Thymus (tissue), 14 donors: ENCODE measurements at places on chromosomes 7 and 10. TPM values are rescaled to one million over a fixed set of nuclear protein-coding genes. Genes with fewer than 3 reads are reported as not detected.
A peak's percentile ranks its signal among the peaks of the same experiment; 100 is the strongest.

- no peaks in the 10 kb centered on the region for H3K36me3 ChIP-seq
- no peak overlapping the region for H3K4me3 ChIP-seq
- H3K27me3 ChIP-seq, result no peaks in the 10 kb centered on the region
- no peak overlapping the region for H3K27ac ChIP-seq
Measured at GRCh38 chr7:148398844-148399365, 191.7 kb upstream of the C7orf33 start.

GRCh38 chr7:97145068-97145467 is 27.6 kb downstream of the SDHAF3 start:
- no peaks in the 10 kb centered on the region for H3K36me3 ChIP-seq
- no peaks in the 10 kb centered on the region for H3K27me3 ChIP-seq
- peak; percentile 9 for DNase-seq
- H3K27ac ChIP-seq, result no peak overlapping the region
- no peaks in the 10 kb centered on the region for H3K4me1 ChIP-seq

DNA sequence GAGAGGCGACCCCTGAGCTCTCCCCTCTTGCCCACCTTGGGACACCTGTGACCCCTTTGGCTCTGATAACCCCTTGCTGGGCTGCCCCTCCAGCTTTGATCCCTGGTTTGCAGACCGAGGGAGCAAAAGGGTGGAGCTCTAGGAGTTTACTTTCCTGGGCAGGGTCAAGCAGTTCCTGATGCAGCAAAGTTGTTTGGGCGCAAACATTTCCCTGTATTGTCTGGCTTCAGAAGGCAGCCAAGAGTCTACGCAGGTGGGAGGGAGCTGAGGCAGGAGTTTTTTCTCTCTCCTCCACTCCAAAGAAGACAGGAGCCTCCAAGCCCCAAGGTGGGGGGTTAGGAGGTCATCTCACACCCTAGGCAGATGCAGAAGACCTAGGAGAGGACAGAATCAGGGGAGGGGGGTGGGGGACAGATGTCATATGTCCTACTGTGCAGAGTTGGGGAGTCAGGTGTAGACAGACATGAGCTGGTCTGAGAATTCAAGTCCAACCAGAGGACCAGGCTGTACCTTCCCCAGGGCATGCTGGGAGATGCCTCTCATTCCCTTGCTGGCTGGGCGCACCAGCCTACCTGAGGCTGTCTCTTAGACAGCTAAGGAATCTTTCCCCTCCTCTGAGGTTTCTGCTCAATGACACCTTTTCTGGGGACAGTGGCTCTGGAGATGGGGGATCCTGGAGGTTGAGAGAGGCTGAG is 20.5 kb downstream of the TMEM270 start:
- H3K36me3 ChIP-seq, result no peaks in the 10 kb centered on the region
- H3K27me3 ChIP-seq, result no peaks in the 10 kb centered on the region
- H3K4me3 ChIP-seq, result no peak overlapping the region
- no peak overlapping the region for H3K27ac ChIP-seq
- no peak for DNase-seq

DNA sequence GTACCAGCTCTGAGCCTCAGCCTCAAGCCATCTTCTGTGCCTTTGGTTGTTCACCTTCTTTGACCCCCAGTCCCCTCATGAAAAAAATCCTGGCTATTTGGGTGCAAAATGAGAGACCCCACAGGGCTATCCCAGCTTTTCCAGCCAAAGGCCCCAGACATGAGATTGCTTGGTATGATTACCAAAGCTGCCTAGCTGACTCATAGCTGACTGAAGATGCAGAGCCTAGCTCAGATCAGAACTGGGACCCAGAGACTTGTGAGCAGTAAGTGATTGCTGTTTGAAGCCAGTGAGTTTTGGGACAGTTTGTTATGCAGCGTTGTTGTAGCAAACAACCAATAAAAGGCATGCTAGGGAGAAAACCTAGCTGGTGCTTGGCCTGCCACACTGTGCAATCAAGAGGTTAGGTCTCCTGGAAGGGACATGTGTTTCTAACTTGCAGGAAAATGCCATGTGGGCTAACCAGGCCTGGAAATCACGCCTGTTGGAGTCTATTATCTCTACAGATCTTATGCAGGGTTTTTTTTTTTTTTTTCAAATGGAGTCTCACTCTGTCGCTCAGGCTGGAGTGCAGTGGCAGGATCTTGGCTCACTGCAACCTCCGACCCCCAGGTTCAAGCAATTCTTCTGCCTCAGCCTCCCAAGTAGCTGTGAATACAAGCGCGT is 48.0 kb upstream of the DAGLB start:
- H3K27ac ChIP-seq, result no peak overlapping the region
- DNase-seq, result no peak
- H3K27me3 ChIP-seq, result no peaks in the 10 kb centered on the region
- no peak overlapping the region for H3K4me3 ChIP-seq

DNA sequence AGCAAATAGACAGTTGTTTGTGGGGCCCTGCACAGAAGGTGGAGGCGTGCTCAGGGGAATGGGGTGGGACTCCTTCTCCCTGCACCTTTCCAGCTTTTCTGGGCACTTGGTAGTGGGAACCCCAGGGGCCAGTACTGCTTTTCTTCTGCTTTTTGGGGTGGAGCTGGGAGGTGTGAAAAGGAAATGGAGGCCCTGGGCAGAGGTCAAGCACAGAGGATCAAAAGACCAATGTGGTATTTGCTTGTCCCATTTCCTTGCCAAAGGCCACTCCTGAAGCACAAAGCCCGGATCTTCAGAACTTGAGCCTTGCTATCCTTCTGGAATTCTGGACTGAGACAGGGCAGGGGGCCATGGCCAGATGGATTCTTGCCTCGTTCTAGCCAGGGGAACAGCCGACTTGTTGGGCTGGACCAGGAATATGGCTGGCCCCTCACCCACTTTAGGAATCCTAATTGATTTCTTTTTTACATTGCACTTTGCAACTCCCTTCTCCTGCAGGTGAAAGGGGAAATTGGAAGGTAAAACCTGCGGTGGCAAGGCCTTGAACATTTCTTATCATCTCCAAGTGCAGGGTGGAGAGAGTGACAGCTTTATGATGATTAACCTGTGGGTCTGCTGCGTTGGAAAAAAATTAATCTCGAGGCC is 26.5 kb downstream of the ADRA2A start:
- no peaks in the 10 kb centered on the region for H3K27me3 ChIP-seq
- no peak for DNase-seq
- no peaks in the 10 kb centered on the region for H3K4me1 ChIP-seq
- no peak overlapping the region for H3K27ac ChIP-seq
- H3K36me3 ChIP-seq, result no peaks in the 10 kb centered on the region
- H3K4me3 ChIP-seq, result no peak overlapping the region

DNA sequence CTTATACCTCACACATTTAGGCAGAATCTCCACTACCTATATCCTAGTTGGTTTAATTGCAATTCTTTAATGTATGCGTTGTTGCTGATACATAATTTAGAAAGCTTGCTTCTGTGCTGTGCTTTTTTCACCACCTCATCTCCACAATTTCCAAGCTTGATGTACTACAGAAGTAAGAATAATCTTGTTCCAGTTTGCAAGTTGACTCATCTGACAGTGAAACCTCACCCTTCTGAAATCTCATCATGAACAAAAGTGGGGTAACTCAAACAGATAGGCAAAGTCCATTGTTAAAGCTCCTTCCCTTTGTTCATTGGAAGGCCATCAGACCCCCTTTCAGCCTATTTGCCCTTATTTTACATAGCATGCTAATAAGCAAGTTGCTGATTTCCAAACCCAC is 13.6 kb downstream of the EIF4EBP2 start:
- DNase-seq, result no peak
- H3K27me3 ChIP-seq, result no peaks in the 10 kb centered on the region
- H3K4me3 ChIP-seq, result no peak overlapping the region
- H3K4me1 ChIP-seq, result no peaks in the 10 kb centered on the region
- peaks cover 30% of the 10 kb centered on the region for H3K36me3 ChIP-seq

- H3K27me3 ChIP-seq, result no peaks in the 10 kb centered on the region
- no peaks in the 10 kb centered on the region for H3K4me1 ChIP-seq
- no peak overlapping the region for H3K4me3 ChIP-seq
- no peak overlapping the region for H3K27ac ChIP-seq
- DNase-seq, result no peak
Measured at GRCh38 chr10:3248526-3249306, 76.1 kb upstream of the PITRM1 start.

- no peaks in the 10 kb centered on the region for H3K27me3 ChIP-seq
- no peak overlapping the region for H3K4me3 ChIP-seq
- H3K36me3 ChIP-seq, result no peaks in the 10 kb centered on the region
- H3K4me1 ChIP-seq, result no peaks in the 10 kb centered on the region
Measured at GRCh38 chr7:115674467-115675024, 356.0 kb downstream of the TFEC start.

- DNase-seq, result no peak
- no peak overlapping the region for H3K4me3 ChIP-seq
- no peaks in the 10 kb centered on the region for H3K27me3 ChIP-seq
- no peak overlapping the region for H3K27ac ChIP-seq
Measured at GRCh38 chr7:19268737-19269136, 123.5 kb upstream of the FERD3L start.

DNA sequence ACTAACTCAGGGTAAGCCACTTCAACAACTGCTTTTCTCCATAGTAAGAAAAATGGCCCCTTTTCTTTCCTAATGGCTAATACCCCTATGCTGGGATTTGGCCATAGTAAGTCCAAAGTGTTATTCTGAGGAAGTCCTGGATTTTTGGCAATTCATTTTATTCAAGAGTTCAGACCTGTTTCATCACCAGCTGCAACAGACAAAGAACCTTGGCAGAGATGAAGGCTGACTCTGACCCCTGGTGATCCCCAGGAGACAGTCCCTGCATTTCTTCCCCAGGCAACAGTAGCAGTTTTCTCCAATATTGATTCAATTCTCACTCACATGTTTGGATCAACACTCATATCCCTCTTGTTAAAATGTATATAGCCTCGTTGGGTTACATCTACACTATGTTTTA is 145.2 kb downstream of the RNF133 start:
- H3K27ac ChIP-seq, result no peak overlapping the region
- no peaks in the 10 kb centered on the region for H3K27me3 ChIP-seq
- H3K36me3 ChIP-seq, result no peaks in the 10 kb centered on the region
- no peak overlapping the region for H3K4me3 ChIP-seq

DNA sequence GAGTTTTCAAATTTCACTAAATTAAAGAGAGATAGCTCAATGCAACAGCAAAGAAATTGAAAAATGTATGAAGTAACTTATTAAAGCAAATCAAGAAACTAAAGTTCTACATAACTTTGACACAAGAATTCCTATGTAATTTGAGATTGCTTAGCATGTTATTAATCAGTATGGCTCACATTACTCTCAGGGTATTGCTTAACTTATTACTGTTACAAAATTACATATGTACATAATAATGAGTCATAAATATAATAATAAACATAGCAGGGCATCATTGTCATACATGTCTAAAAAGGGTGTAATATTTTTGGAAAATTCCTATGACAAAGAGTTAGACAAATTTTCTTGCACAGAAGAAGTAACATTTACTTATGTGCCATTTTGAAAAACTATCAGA is 75.0 kb downstream of the ZWINT start:
- no peaks in the 10 kb centered on the region for H3K4me1 ChIP-seq
- H3K27ac ChIP-seq, result no peak overlapping the region
- no peak overlapping the region for H3K4me3 ChIP-seq
- no peaks in the 10 kb centered on the region for H3K36me3 ChIP-seq
- DNase-seq, result no peak

DNA sequence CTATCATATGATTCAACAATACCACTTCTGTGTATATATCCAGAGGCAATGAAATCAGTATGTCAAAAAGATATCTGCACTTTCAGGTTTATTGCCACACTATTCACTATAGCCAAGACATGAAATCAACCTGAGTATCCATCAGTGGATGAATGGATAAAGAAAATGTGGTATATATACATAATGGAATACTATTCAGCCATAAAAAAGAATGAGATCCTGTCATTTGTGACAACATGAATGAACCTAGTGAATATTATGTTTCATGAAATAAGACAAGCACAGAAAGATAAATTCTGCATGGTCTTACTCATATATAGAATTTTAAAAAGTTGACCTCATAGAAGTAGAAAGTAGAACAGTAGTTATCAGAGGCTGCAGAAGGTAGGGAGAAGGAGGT is 281.1 kb downstream of the BAMBI start:
- H3K27ac ChIP-seq, result no peak overlapping the region
- H3K36me3 ChIP-seq, result no peaks in the 10 kb centered on the region
- H3K27me3 ChIP-seq, result no peaks in the 10 kb centered on the region
- no peak for DNase-seq
- H3K4me3 ChIP-seq, result no peak overlapping the region
- H3K4me1 ChIP-seq, result no peaks in the 10 kb centered on the region

DNA sequence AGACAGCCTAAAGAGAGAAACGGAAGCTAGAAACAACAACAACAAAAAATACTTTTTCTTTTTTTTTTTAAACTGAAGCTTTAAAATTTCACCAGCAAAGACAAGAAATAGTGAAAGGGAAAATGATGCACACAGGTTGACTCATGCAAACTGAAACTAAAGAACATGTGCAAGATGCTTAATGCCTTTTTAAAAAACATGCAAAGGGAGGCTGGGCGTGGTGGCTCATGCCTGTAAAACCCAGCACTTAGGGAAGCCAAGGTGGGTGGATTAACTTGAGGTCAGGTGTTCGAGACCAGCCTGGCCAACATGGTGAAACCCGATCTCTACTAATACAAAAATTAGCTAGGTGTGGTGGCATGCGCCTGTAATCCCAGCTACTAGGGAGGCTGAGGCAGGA is 15.1 kb upstream of the CUBN start:
- H3K36me3 ChIP-seq, result no peaks in the 10 kb centered on the region
- no peak overlapping the region for H3K4me3 ChIP-seq
- H3K27me3 ChIP-seq, result no peaks in the 10 kb centered on the region
- H3K27ac ChIP-seq, result no peak overlapping the region
- H3K4me1 ChIP-seq, result peaks cover 7% of the 10 kb centered on the region

- no peaks in the 10 kb centered on the region for H3K36me3 ChIP-seq
- no peak overlapping the region for H3K27ac ChIP-seq
Measured at GRCh38 chr7:157863906-157864810, 527.4 kb downstream of the DNAJB6 start.

- no peak for DNase-seq
- H3K27ac ChIP-seq, result no peak overlapping the region
- H3K36me3 ChIP-seq, result no peaks in the 10 kb centered on the region
- no peak overlapping the region for H3K4me3 ChIP-seq
- no peaks in the 10 kb centered on the region for H3K4me1 ChIP-seq
Measured at GRCh38 chr7:18873734-18874336, 243.6 kb downstream of the TWIST1 start.

DNA sequence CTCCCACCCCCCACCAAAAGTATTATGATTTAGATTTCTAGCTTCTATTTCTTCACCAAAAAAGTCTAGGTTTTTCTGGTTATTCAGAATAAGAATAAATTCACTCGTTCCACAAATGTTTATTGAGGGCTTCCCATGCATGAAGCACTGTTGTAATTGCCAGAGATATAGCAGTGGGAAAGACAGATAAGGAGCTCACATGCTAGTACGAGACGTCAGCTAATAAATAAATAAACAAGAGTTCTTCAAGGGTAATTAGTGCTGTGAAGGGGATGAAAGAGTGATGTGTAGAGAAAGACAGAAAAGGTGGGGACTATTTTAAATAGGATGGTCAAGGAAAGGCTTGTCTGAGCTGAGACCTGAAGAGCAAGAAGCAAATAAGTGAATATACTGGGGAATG is 38.1 kb upstream of the SEPTIN7 start:
- H3K27ac ChIP-seq, result no peak overlapping the region
- H3K27me3 ChIP-seq, result no peaks in the 10 kb centered on the region
- H3K4me3 ChIP-seq, result no peak overlapping the region
- no peaks in the 10 kb centered on the region for H3K36me3 ChIP-seq
- H3K4me1 ChIP-seq, result no peaks in the 10 kb centered on the region
- no peak for DNase-seq

The PLXDC2 gene
- 8.0 TPM for total RNA-seq

The BEND7 gene
- 0.66 TPM for total RNA-seq

The UPK3BL2 gene
- 2.8 TPM for total RNA-seq

The MINDY4 gene
- total RNA-seq, result 1.5 TPM

The BET1 gene
- total RNA-seq, result 33.2 TPM

The CXCL12 gene
- 56.5 TPM for total RNA-seq

The LRIT1 gene
- not detected for total RNA-seq

The C10orf105 gene
- 0.42 TPM for total RNA-seq

The CCL24 gene
- 0.19 TPM for total RNA-seq

The ZC3HAV1L gene
- total RNA-seq, result 4.5 TPM
